NCI-H510A treated with DMSO at 0.1 percent for 48 hours (cell line): ENCODE measurements at places on chromosomes 16 and 17.

DNA sequence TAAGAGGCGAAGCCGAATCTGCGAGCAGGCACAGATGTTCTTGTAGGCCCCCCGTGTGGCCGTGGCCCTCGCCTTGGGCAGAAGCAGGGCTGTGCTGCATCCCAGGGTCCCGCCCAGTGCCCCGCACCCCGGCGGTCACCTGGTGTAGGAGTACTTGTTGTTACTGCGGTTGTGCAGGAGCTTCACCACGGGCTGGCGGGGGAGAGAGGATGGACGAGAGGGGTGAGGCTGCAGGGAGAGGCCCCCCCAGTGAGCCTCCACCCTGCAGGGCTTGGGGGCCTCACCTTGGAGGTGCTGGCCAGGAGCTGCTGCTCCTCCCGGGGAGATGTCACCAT, 11.4 kb downstream of the ASPHD1 start:
- DNase-seq: no peak

DNA sequence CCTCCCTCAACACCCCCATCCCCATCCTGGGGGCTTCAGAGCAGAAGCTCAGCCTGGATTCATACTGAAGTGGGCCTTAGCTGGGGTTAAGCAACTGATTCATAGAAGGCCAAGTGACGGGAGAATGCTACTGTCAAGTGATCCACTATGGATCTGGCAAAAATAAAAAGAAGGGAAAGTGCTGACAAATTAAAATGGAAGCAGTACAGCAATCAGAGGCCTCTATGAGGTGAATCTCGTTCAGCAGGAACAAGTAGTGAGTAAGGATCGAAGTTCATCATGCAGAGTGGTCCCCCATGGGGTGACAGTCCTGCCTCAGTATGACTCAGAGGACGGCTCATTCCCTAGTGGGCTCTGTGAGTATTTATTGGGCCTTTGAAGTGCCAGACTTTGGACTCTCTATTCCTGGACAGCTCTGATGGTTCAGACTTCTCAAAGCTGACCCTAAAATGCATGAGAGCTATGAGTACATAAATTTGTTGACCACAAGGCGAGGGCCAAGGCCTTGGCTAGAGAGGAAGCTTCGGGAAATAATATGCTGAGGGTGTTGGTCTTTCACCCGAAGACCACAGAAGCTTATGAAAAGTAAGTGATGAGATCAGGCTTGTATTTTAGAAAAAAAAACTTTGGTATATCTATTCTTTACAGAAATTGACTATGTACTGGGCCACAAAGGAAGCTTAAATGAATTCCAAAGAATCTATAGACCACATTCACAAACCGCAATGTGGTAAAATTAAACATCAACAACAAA, 5.3 kb upstream of the NSMCE1 start:
- no peak for DNase-seq

DNA sequence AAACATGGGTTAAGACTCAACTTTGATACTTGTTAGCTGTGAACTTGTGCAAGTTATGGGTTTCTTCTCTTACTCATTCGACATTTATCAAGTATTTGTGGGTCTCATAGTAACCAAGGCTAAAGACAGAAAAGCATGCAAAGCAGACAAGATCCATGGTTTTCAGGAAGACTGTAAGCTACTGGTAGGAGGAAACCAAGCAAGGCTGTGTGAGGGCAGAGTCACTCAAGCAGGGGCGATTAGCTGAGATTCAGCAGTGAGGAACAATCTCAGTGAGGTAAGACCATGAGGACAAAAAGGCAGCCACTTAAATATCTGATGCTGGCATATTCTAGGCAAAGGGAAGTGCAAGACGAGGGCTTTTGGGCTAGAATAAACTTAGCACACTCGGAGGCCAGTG, 29.5 kb downstream of the MBTD1 start:
- DNase-seq: no peak

GRCh38 chr17:76738468-76738850, 540 bp downstream of the MFSD11 start:
- DNase-seq: no peak

DNA sequence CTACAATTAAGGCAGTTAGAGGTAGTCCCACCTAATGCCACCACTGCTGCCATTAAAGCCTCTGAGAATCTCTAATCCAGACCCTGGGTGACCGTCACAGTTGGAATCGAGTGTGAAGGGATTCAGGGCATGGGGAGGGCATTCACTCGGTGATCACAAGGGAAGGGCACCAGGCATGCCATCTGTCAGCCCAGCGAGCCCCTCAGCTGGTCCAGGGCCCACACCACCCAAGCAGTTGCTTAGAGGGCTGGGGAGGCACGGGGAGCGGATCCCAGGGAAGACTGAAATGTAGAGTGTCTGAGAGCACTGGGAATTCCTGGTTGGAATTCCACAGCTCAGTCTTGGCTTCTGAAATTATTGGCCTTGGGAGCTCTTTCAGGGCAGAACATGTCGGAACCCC, 294.6 kb downstream of the CPPED1 start:
- no peak for DNase-seq

- DNase-seq: peak; percentile 88
These were observed 57.8 kb upstream of the TEX2 start for GRCh38 chr17:64320613-64321553.

- peak; percentile 82 for DNase-seq
These were observed 3.8 kb upstream of the TMC7 start for GRCh38 chr16:18979936-18980335.

- DNase-seq: peak; percentile 66
These were observed at the start of gene RPRML for GRCh38 chr17:46979147-46979863. Gene RPRML, minus strand, starts transcription at chr17:46979253. Its CDS starts 246 bp downstream, at chr17:46979007.

GRCh38 chr17:40316571-40317344, 7.8 kb downstream of the RARA start:
- DNase-seq: peak; percentile 51

GRCh38 chr16:71676236-71676635, 48.3 kb downstream of the PHLPP2 start:
- DNase-seq: no peak

DNA sequence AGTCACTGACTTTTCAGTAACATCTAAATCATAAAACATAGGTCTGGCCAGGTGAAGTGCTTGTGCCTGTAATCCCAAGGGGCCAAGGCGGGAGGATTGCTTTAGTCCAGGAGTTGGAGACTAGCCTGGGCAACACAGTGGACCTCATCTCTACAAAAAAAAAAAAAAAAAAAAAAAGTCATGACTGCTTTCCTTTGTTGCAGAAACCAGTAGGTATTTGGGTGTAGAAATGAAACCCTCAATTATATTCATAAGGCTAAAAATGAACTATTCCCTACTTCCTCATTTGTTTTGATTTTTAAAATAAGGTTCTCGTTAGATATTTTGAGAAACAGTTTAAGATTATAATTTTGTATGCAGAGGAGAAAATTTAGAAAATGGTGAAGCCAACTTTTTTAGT, 26.0 kb downstream of the PITPNC1 start:
- no peak for DNase-seq

DNA sequence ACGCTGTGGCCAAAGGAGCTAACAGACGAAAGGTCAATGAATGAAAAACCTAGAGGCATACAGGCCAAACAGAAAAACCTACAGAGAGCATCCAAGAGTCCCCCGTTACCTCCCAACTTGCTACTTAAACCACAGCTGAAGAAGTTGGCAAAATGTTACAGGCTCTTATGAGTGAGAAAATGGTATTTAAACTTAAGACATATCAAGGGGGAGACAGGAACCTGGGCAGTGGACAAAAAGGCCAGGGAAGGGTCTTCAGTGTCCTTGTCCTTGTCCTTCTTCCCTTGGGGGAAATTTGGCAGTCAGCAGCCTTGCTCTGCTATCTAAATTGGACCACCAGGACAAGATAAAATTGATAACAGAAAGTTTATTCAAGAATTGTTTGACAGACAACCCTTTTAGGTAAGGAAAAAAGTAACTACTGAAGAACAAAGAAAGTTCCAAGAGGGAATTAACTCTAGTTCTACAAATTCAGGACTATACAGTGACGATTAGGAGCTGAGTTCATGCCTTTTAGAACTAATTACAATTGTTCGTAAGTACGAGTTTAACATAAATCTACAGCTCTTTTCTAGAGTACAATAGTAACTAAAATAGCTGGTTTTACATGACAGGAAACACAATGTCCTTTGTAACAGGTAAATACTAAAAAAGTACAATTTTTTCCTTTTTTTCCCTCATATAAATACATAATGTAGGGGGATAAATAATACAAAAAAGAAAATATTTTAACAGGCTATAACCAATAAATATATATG, 3.8 kb upstream of the HOXB2 start:
- no peak for DNase-seq

- DNase-seq: no peak
These were observed 1688.4 kb downstream of the TP53TG3F start for GRCh38 chr16:35147556-35148504.

DNA sequence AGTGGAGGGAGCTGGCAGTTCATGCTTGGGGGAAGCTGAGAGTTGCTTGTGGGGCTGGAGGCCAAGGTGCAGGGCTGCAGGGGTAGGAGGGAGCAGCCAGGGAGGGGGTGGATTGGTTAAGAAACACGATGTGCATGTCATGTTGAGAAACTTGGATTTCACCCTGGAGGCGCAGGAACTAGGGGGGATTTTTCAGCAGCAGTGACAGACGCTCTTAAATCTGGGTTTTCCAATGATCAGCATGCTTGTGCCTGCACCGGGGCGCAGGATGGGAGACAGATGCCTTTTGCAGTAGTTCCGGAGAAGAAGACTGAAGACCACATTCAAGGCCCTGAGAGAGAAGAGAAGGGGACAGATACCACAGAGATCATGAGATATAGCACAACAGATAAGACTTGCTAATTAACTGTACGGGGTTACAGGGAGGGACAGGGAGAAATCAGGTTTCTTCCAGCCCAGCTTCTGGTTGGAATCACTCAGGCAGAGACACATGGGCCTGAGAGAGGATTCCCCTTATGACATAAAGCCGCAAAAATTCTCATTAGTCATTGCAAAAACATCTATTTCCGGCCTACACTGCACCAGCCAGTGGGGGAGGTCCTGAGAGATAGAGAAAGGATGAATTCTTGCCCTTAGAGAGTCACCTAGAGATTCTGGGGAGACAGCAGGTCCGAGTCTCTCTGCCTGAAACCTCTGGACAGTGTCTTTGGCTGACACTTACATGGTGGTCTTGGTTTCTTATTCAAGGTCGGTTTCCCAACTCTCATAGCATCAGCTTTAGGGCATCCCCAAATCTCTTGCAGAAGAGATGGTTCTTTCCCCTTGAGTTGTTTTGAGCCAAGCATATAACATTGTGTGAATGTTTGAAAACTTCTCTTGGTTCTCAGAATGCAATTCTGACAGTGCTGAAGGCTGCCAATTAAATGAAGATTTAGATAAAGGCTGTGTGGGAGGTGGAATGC, 27.1 kb downstream of the CDH13 start:
- DNase-seq: no peak

GRCh38 chr17:2681650-2682049, 29.9 kb downstream of the CLUH start:
- no peak for DNase-seq

GRCh38 chr17:57810721-57811637, 38.9 kb downstream of the MRPS23 start:
- DNase-seq: peak; percentile 52

DNA sequence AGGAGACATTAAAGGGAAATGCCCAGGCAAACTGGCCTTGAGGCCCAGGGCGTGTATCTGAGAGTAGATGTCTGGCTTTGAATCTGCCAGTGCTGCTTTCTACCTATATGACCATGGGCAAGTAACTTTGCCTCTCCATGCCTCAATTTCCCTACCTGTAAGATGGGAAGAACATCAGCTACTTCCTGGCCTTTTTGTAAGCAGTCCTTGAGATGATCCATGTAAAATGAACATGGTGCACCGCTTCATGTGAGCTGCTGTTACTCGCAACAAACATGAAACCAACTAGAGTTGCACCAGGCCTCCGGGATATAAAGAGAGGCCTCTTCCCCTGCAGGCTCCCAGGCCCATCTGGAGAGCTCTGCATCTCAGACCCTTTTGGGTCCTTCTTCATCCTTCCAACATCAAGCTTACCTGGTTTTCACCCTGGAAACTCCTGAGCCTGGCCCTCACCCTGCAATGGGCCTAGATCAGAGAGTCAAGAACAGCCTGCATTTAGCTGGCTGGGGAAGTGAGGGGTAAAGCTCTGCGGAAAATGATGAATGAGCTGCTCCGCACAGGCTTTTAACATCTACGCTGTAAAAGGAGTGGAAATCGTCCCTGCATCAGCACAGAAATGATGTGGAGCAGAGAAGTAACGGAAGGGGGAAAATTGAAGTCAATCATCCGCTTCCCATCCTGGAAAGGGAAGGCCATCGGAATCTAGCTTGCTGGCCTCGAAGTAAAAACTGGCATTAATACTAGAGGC, 2.3 kb upstream of the MYH11 start:
- no peak for DNase-seq

- DNase-seq: peak; percentile 49
These were observed 96.9 kb downstream of the RAB11FIP4 start for GRCh38 chr17:31488264-31488981.

- no peak for DNase-seq
These were observed 11.8 kb downstream of the LASP1 start for GRCh38 chr17:38881600-38882191.

- DNase-seq: no peak
These were observed 223.7 kb downstream of the ZNF423 start for GRCh38 chr16:49632086-49632794.

- DNase-seq: no peak
These were observed 1.9 kb upstream of the SNN start for GRCh38 chr16:11666103-11667055.

- DNase-seq: no peak
These were observed 2.2 kb upstream of the ATP6V0A1 start for GRCh38 chr17:42456223-42457106.

DNA sequence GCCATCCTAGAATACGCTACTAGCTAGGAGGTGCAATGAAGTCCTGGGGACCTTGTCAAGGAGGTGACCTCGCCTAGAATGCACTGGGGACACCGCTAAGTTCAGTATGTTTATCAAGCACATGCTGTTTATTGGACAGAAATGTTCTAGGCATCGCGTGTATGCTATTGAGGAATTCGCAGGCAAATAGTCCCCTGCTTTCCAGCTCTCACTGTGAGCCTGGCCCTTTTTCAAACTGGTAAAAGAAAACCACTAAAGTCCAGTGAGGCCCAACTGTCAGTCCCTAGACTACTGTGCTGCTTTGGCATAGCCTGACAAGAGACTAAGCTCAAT, 1.2 kb upstream of the FAM222B start:
- DNase-seq: no peak

DNA sequence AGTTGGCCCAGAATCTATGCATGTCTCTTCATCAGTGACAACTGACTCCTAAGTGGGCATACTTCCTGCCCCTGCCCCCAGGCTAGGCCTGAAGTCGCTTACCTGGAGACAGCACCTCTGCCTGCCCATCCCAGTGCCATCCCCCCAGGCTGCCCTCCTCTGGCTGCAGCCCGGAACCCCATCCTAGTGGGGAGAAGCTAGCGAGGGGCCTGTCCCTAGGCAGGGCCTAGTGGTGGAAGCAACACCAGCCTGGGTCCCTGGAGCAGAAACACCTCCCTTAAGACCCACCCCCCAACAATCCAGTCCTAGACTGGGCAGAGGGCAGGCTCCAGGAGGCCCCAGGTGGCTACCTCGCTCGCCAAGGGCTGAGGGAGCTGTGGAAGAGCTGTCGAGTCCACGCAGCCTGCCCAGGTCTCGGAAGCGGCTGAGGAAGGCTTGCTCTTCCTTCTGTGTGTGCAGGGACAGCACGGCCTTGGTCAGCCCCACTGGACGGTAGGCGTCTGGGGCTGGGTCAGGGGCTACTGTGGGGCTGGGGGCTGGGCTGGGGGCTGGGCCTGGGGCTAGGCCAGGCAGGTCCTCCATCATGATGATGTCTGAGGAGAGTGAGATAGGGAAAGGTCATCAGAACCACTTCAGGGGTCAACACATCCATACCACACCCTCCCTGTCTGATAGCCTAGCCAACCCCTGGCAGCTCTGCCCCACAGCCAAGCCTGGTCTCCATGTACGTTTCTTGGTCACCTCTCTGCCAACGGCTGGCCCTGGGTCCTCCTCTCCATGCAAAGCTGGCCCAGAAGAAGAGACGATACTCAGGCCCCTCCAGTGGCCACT, 7.6 kb downstream of the PER1 start:
- no peak for DNase-seq
